Sciatic nerve (tissue), 2 donors: ENCODE measurements at places on chromosomes 13 and 19. TPM values are rescaled to one million over a fixed set of nuclear protein-coding genes. Genes with fewer than 3 reads are reported as not detected.
A peak's percentile ranks its signal among the peaks of the same experiment; 100 is the strongest.

- DNase-seq: peak; percentile 41
These were observed 62.9 kb upstream of the MCF2L start for GRCh38 chr13:112905990-112906641.

DNA sequence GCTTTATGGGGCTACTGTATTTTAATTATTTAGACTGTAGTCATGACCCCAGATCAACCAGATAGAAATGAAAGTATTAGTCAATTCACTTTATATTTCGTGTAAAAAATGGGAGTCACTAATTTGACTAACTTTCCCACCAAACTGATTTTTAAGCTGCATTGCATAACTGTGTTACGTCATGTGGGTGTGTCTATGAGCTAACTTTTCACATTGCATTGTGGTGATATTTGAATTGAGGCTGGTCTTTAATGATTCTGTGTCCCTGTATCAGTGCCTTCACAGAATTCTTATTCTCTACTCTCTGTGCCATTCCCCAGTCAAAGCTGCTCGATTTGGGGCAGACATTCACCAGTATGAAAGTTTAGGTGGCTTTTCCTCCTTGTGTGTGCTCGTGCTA, 172.7 kb upstream of the MAB21L1 start:
- DNase-seq: no peak

DNA sequence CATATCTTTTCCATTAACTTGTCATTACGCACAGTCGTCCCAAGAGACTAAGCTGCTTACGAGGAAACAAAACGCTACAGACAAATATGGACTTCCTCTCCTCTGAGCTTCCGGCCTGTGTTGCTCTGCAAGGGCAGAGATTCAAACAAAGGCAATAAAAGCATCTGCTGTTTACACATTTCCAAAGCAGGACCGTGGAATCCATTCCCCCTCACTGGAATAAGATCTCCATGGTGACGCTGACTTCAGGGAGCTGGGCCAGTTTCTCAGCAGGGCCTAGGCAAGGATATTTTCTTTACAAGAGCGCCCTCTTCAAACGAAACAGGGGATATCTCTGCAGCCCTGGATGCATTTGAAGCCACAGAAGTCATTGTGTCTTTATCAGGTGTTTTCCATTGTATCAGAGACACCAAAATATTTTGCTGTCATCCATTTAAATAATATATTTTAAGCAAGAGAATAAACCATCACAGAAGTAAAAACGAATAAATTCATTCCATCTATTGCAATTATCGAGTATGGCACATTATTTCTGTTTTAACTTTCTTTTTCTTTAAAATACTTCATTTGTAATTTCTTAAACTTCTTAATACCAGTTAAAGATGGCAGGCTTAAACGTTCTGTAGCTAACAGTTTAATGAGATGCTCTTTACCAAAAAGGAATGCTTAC, 177.5 kb downstream of the DCLK1 start:
- peak; percentile 83 for DNase-seq

Gene CARD8
- total RNA-seq: 82.8 TPM

Gene F10
- 14.2 TPM for total RNA-seq
